ENCODE measurements at places on chromosomes 12 and 14. TPM values are rescaled to one million over a fixed set of nuclear protein-coding genes. Genes with fewer than 3 reads are reported as not detected.

CACNA1C gene
- 10.0 TPM for total RNA-seq

TSHR gene
- total RNA-seq: not detected

DEPDC4 gene
- 1.1 TPM for total RNA-seq

ACRBP gene
- total RNA-seq: 0.26 TPM

RHOJ gene
- 5.0 TPM for total RNA-seq

NFATC4 gene
- total RNA-seq: 76.4 TPM

CLEC4C gene
- not detected for total RNA-seq

PRB2 gene
- not detected for total RNA-seq

MDM1 gene
- total RNA-seq: 7.5 TPM

TMEM229B gene
- total RNA-seq: 2.5 TPM

INSM2 gene
- not detected for total RNA-seq

NELL2 gene
- total RNA-seq: not detected

INHBC gene
- not detected for total RNA-seq

KCNK10 gene
- total RNA-seq: not detected

SLC25A21 gene
- total RNA-seq: 0.39 TPM

C2CD5 gene
- 19.4 TPM for total RNA-seq

GUCY2C gene
- not detected for total RNA-seq

IFNG gene
- total RNA-seq: not detected

DDX54 gene
- 32.1 TPM for total RNA-seq

HOXC10 gene
- total RNA-seq: not detected

TSPAN19 gene
- not detected for total RNA-seq

SIX1 gene
- total RNA-seq: 4.6 TPM
